ENCODE measurements at places on chromosomes 7 and 10.

- no peak for DNase-seq
Observed at GRCh38 chr10:71253981-71254818, 41.8 kb downstream of the UNC5B start.

GRCh38 chr10:74453169-74453568 is 302.1 kb downstream of the ADK start:
- DNase-seq: no peak

GRCh38 chr10:123139521-123140163 is 3.9 kb downstream of the HMX3 start:
- DNase-seq: peak; percentile 32

DNA sequence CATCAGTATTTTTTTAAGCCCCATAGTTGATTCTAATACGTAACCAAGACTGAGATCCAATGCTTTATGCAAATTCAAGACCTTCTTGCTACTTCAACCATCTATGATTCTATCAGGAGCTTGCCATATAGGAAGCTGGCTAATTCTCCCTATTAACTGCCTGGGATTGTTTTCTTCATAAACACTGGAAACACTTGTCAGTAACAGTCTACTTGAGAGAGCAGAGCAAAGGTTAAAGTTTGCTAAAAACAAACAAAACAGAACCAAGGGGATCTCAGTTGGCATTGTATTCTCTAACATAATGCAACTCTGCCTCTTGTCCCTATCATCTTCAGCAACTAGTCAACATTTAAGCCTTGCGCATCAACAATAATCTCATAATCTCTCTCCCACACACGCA is 21.0 kb upstream of the PTPN12 start:
- DNase-seq: no peak

GRCh38 chr10:107022600-107023354 is 141.7 kb downstream of the SORCS1 start:
- DNase-seq: no peak

DNA sequence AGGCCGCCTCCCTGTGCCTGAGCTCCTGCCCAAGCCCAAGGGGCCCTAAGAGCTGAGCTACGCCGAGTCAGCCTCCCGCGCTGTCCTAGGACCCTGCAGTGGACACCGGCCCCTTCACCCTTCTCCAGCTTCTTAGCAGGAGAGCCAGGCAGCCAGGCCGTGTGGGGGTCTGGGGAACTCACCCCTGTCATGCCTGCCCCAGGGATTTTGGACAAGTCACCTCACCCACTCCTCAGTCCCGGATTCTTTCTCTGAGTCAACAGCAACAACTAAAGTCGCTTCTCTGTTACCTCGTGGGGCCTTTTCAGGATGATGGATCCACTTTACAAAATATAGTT is 79.3 kb downstream of the MKI67 start:
- no peak for DNase-seq

- DNase-seq: no peak
Observed at GRCh38 chr10:71980181-71981014, 16.2 kb downstream of the CHST3 start.

DNA sequence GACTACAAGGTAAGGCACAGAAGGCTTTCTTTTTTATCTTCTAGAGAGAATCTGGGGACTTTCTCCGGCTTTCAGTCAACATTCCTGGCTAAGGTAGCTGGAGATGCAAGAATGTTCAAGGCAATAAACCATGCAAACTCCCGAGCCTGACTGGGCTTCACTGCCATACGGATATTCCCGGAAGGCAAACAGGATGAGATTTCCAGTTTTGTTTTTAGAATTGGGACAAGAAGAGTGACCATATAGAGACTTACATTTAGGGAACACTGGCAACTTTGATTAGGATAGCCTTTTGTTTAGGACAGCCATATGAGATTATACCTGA is 269 bp downstream of the CALD1 start:
- no peak for DNase-seq

DNA sequence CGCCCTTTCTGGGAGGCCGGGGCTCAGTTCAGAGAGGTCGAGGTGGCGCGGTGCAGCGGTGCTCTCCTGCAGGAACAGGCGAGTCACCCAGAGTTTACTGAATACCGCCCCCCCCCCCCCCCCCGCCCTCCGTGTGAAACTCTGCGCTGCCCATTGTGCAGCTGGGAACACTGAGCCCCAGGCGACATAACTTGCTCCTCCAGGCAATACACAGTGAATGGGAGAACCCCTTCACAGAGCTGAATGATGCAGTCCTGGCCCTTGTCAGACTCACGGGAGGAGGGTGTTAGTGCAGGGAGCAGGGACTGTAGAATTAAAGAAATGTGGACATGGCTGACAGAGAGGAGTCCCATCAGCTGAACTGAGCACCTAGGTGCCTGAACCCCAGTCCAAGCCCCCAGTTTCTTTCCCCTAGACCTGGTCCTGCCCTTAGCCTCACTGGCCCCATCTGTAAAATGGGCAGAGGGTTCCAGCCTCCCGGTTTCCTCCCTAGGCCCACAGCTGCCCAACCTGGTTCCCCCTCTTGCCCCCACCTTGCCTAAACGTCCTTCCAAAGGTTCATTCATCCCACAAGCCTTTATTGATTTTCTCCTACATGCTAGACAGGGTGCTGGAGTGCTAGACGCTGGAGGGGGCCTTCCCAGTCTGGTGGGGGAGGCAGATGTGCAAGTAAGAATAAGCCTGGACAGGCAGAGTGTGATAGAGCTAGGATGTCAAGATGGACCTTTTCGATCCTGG is 869 bp upstream of the LOXL4 start:
- DNase-seq: peak; percentile 22

- DNase-seq: no peak
Observed at GRCh38 chr7:99679400-99680191, at the start of gene CYP3A5. CYP3A5 (minus strand) TSS chr7:99679996; CDS start chr7:99679896, 100 bp downstream.

GRCh38 chr7:14206121-14206520 is 216.7 kb upstream of the ETV1 start:
- no peak for DNase-seq

DNA sequence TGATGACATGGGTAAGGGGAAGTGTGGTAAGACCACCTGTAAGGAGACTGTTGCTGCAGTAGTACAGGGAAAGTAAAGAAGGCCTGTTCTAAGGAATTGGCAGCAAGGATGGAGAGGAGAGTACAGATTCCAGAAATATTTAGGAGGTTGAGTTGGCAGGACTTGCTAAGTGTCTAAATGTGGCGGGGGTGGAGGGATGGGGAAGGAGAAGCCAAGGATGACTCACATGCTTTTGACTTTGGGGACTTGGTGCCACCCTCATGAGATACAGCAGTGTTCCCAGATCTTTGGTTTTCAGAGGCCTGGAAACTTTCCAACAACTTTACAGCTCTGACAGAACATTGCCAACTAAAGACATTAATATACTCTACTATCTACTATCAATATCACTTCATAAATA is 45.4 kb downstream of the CDK6 start:
- no peak for DNase-seq

GRCh38 chr7:43242628-43243255 is 130.3 kb downstream of the HECW1 start:
- no peak for DNase-seq

- no peak for DNase-seq
Observed at GRCh38 chr7:7918736-7919448, 49.7 kb upstream of the GLCCI1 start.

DNA sequence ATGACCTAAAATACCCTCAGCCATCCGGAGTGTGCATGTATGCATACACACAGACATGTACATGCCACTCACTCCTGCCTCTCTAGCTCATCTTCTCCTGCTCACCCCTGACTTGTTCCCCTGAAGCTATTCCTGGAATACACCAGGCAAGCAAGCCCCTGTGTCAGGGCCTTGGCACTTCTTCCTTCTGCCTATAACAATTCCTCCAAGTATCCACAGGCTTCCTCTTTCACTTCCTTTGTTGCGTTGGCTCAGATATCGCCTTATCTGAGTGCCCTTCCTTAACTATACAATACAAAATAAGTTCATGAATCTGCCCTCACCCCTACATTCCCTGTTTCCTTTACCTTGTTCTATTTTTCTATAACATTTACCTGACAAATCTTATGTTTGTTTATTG is 88.8 kb downstream of the NOD1 start:
- no peak for DNase-seq

GRCh38 chr10:93384006-93384405 is 98.1 kb downstream of the MYOF start:
- no peak for DNase-seq

GRCh38 chr7:155349601-155350331 is 52.1 kb downstream of the INSIG1 start:
- DNase-seq: no peak

DNA sequence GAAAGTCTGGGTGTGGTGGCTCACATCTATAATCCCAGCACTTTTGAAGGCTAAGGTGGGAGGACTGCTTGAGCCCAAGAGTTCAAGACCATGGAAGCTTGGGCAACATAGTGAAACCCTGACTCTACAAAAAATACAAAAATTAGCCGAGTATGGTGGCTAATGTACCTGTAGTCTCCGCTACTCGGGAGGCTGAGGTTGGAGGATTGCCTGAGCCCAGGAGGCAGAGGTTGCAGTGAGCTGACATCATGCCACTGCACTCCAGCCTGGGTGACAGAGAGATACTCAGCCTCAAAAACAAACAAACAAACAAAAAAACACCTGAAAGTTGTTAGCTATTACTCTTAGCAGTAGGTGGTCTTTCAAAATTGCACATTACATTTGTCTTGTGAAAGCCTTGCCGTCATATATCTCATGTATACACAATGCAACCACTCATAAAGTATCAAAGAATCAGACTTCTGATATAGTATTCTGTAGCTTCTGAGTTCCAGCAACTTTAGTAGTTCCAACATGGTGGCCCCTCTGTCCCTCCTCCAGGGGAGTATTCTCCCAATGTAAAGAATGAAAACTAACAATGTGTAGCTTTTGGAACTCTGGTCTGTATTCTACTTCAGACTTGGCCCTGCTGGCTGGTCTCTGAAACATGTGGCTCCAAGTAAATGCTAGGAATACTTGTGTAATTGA is 101.5 kb downstream of the ZNF92 start:
- DNase-seq: no peak

DNA sequence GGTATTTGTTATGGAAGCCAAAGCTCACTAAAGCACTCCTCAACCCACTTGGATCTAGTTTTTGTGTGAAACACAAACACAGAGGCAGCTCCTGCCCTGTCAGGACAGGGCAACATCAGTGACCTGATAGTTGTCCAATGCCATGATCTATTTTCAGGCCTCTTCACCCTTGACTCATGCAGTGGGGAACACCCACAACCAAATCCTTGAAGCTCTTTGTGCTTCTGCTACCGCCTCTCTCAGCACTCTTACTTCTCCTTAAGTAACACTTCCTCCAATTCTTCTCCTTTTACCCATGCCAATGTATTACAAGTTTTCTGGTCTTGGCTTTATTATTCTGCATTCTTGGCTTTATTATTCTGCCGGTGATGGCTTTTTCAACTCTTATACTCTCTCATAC is 425.3 kb downstream of the INHBA start:
- DNase-seq: no peak

Data from NCI-H510A treated with DMSO at 0.1 percent for 48 hours (cell line).